ENCODE measurements at places on chromosomes 2 and 18. TPM values are rescaled to one million over a fixed set of nuclear protein-coding genes. Genes with fewer than 3 reads are reported as not detected.

The NXPH2 gene
- polyA plus RNA-seq: not detected

The FER1L5 gene
- 0.01 TPM for polyA plus RNA-seq

The OLA1 gene
- polyA plus RNA-seq: 101 TPM

The AFF3 gene
- not detected for polyA plus RNA-seq

The PTGR3 gene
- polyA plus RNA-seq: 22.2 TPM

The LYG2 gene
- 0.24 TPM for polyA plus RNA-seq

The CRYGD gene
- not detected for polyA plus RNA-seq

The GNAL gene
- 30.0 TPM for polyA plus RNA-seq

The FAM168B gene
- polyA plus RNA-seq: 50.8 TPM

The OR6B2 gene
- not detected for polyA plus RNA-seq

The C2orf15 gene
- 0.48 TPM for polyA plus RNA-seq

The IL37 gene
- 0.73 TPM for polyA plus RNA-seq

- DNase-seq: no peak
Observed at GRCh38 chr2:187500585-187501359, 52.7 kb upstream of the CALCRL start.

GRCh38 chr2:234679741-234680687 is 183.1 kb upstream of the ARL4C start:
- no peak for DNase-seq

GRCh38 chr2:148971547-148971946 is 67.0 kb upstream of the LYPD6B start:
- no peak for DNase-seq

DNA sequence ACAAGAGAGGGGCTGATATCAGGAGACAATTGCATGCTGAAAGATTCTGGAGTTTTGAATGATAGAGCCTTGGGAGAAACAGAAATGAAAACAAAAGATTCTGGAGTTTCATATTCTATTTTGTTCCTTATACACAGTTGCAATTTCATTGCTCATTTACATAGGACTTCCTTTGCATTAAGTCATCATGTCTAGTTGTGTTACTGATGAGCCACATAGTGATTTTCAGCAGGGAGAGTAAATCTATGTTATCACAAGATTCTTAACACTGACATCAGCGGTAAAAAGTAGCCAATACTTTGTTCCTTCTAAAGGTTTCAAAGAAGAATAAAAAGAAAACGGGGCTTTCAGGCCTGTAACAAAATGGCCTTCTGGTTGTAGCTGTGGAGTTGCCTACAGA is 7.1 kb downstream of the ADAM17 start:
- no peak for DNase-seq

DNA sequence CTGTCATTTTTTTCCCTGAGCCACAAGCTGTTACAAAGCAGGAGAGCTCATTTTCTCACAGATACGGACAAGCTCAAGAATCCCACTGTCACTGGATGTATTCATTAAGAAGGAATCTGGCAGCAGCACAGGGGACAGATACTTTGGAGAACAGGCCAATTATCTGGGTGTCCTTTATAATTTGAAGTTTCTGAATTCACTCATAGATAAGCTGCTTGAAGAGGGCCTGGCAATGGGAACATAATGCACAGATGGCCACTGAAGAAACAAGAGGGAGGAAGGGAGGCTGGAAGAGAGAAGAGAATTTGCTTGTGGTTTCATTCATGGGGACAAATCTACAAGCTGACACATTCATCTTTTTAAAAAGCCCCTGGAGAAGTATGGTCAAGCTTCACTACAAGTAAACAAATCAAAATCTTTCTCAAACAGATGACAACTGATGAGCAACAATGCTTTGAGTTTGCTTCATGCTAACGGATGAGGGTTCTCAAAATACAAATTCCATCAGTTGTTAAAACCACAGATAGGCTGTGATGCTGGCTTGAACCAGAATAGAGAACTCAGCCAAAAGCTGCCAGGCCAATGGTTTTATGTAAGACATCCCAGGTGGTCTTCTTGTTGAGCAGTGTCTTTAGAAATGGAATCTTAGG is 11.9 kb downstream of the BCL2 start:
- DNase-seq: no peak

- no peak for DNase-seq
Observed at GRCh38 chr2:240469740-240470139, 34.3 kb downstream of the GPC1 start.

DNA sequence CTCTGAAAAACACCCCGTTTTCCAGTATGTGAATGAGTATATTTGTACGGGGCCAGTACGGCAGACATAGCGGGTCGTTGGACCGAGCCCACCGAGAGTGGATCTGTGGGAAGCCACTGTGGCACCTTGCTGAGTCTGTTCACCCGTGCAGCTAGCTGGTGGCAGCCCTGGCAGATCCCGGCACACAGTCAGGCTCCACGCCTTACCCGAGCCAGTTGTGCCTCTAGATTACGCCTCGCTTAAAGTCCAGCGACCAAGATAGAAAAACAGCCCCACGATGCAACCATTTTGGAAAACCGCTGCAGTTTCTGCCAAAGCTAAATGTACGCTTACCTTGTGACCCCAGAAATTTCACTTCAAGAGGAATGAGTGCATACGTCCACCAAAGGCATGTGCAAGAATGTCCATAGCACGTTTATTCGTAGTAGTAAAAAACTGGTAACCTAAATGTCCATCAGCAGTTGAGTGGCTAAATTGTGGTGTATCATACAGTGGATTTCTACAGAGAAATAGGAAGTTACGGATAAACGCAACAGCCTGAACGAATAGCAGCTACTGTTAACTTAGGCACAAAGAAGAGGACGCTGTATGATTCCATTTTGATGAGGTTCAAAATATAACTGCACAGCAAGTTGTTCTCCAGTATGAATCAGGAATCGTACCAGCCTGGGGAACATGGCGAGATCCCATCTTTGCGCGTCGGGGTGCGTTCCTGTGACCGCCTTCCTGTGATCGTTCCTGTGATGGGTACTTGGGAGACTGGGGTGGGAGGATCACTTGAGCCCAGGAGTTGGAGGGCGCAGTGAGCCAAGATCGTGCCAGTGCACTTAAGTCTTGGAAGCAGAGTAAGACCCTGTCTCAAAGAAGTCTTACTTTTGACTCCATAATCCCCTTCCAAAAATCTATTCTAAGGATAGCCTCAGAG is 688 bp upstream of the WDR33 start:
- DNase-seq: no peak

DNA sequence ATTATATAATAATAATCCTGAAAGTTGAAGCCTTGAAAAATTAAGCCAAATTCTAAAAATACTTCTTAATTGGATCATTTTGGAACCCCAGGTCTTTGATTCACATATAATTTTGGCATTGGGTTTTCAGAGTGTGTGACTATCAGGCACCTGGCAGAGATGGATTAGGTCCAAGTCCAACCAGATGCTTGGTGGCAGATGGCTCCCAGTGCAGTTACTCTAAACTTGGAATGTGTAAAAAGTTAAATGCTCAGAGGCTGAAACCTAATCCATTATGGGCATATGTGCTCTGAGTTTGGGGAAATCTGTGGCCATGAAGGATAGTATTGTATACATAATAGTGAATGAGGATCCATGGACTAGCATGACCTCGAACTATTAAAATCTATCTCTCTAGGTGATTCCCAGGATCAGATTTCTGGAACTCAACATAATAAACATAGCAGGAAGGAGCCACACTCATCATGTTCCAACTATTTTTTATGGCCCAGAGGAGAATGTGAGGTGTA is 333.0 kb downstream of the RPRM start:
- no peak for DNase-seq

DNA sequence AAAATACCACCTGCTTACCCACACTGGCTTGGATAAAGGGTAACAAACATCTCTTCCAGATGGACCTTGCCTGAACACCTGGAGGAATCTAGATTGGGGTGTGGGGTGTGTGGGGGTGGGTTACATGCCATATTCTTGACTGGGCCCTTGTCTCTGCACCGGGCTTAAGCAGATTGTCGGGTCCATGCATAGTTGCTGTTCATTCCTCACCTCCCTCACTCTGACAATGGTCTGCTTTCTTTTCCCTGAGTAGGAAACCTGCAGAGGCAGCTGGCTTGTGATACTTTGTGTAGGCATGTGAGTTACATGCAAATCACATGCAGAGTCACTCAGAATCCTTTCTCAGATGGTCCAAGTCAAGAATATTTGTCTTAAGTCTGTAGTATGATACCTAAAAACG is 112.8 kb upstream of the GLS start:
- DNase-seq: no peak

DNA sequence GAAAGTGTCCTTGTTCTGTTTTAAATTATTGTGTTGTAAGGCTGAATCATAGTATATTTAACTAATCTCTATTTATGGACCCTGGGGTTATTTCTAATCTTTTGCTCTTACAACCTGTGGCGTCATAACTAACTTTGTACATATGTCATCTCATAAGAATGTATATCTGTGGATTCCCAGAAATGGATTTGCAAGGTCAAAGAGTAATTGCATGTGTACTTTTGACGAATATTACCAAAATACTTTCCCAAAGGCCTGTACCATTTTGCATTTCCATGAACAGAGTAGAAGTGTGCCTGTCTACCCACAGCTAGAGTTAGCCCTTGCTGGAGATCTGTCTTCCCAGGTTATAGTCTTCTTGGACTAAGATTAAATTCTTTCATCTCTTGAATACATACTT is 42.8 kb downstream of the SEMA4F start:
- DNase-seq: no peak

DNA sequence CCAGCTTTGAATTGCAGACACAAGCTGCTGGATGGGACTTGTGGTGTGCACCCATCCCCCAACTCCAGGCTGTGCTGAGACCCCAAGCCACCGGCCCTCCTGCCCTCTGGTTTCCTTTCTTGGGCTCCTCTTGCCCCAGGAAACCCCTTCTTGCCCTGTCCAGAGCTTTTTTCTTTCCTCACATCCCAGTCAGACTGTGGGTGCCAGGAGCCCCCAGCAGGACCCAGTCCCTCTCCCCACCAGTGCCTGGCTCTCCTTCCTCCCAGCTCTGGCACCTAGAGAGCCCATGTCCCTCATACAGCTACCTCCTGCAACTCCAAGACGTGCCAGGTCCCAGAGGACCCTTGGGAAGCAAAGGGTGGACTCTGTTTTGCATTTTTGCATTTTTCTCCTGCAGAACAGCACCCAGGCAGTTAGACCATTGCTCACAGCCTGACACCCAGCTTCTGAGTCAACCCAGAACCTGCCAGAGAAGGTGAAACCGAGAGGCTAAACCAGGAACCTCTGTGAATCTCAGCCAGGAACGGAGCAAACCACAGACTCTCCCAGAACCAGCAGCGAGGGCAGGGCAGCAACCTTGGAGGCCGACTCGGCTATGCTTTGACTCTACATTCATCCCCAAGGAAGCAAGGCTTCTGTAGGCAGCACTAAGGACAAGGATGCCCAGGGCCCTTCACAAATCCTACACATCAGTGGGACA is 221.1 kb downstream of the ANAPC1 start:
- DNase-seq: no peak

GRCh38 chr2:239445771-239446524 is 45.1 kb upstream of the HDAC4 start:
- DNase-seq: no peak

- DNase-seq: no peak
Observed at GRCh38 chr2:20126469-20126868, 75.0 kb upstream of the LAPTM4A start.

GRCh38 chr18:33906046-33906445 is 318.7 kb downstream of the NOL4 start:
- no peak for DNase-seq

DNA sequence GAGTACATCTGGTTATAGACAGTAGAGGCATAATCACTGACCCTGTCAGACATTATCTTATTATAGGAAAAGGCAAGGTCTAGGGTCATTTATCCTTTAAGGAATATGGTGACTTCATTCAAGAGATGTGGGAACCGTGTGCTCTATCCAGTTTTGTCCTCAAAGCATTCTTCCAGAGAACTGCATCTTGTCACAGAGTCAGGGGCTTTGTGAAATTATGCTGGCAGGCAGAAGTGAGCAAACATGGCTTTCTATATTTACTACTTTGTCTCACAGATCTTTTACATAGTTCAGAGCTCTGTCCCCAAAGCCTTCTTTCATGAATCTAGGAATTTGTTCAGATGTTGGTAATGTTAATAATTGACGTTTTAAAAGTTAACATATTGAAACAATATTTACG is 177.4 kb downstream of the ASXL3 start:
- DNase-seq: no peak

DNA sequence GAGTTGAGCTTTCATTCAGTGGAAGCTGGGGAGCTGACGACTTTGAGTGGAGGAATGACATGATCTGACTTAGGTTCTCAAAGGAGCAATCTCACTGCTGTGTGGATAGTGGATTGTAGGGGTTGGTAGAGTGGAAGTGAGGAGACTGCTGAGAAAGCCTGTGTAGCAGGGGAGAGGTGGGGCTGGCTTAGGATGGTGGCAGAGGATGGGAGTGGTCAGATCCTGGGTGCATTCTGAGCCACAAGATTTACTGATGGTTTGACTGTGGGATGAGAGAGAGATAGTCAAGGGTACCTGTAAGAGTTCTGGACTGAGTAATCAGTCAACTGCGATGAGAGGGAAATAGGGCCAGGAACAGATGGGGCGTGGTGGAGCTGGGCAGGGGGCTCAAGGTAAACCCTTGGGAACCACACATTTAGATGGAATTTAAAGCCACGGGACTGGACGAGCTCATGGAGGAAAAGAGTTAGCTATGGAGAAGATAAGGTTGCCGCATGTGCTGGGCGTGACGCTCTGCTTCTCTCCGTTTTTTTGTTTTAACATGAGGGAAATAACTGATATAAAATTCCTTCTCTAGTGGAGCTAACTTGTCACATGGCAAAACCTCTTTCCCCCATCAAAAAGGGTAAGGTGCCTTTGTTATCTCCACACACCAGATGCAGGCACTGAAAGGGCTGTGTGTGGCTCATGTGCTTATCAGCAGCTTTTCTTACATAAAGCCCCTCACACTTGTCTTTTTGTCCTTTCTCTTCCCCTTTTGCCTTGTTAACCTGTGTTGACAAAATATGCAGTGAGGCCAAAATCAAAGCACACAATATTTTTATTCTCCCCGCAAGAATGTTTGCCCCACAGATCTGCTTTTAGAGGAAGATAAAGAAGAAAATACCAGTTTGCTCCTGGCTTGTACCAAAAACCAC is 379.8 kb downstream of the TSN start:
- DNase-seq: no peak

DNA sequence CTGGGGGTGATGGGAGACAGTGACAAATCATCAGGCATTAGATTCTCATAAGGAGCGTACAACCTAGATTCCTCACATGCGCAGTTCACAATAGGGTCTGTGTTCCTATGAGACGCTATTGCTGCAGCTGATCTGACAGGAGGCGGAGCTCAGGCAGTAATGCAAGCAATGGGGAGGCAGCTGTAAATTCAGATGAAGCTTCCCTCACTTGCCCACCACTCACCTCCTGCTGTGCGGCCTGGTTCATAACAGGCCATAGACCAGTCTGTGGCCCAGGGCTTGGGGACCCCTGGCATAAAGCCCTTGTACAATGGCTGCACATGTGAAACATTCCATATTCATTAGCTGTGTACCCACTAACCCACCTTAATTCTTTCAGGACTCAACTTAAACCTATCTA is 18.0 kb downstream of the NMUR1 start:
- no peak for DNase-seq

- no peak for DNase-seq
Observed at GRCh38 chr2:73984203-73984921, at the start of gene TET3. Gene TET3, plus strand, starts transcription at chr2:73984910. Its CDS starts 1,494 bp downstream, at chr2:73986404.

- DNase-seq: no peak
Observed at GRCh38 chr2:74070991-74071390, 76.7 kb downstream of the BOLA3 start.

- no peak for DNase-seq
Observed at GRCh38 chr2:109537565-109538222, 76.1 kb downstream of the SEPTIN10 start.

GRCh38 chr2:176650104-176650837 is 381.0 kb downstream of the MTX2 start:
- DNase-seq: no peak
